ENCODE measurements at places on chromosomes 4 and X. TPM values are rescaled to one million over a fixed set of nuclear protein-coding genes. Genes with fewer than 3 reads are reported as not detected.

DNA sequence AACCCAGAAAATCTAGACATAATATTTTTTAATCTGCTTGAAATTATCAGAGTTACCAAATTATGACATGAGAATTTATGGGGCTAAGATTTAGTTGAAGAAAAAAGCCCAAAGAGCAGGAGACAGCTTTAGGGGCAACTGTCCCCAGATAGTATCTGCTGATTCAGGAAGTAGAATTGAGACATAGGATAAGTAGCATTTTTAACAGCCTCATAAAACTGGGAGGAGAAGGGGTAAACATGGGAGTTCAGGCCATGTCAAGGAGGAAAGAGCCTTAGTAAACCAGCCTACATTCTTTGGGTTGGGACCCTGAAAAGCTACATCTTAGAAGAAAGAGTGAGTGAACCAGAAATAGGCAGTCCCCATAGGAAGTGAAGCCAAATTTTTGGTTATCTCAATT, 9.7 kb upstream of the RAB28 start:
- no peak for DNase-seq

GRCh38 chrX:47243351-47243750, 10.5 kb downstream of the USP11 start:
- no peak for DNase-seq

EXOSC9 gene
- 27.2 TPM for total RNA-seq

STPG2 gene
- total RNA-seq = 0.48 TPM

HELT gene
- total RNA-seq = not detected

HOPX gene
- total RNA-seq = 4.8 TPM

Measured in breast epithelium (tissue), 4 donors.